ENCODE measurements at places on chromosomes 16 and 17. TPM values are rescaled to one million over a fixed set of nuclear protein-coding genes. Genes with fewer than 3 reads are reported as not detected.

ADCY9 gene
- 2.7 TPM for total RNA-seq

MRPS23 gene
- total RNA-seq = 34.0 TPM

HAS3 gene
- total RNA-seq = 0.09 TPM

SLC47A2 gene
- not detected for total RNA-seq

MTHFSD gene
- 6.5 TPM for total RNA-seq

SEPTIN1 gene
- total RNA-seq = not detected

HOXB1 gene
- total RNA-seq = not detected

PRSS21 gene
- not detected for total RNA-seq

SLC12A3 gene
- not detected for total RNA-seq

MPO gene
- not detected for total RNA-seq

CDIPT gene
- total RNA-seq = 46.1 TPM

PRDM7 gene
- total RNA-seq = not detected

FMNL1 gene
- total RNA-seq = 9.2 TPM

ORC6 gene
- total RNA-seq = 38.9 TPM
